ENCODE measurements at places on chromosomes 11 and 22.
A peak's percentile ranks its signal among the peaks of the same experiment; 100 is the strongest.

- no peak for DNase-seq
These were observed 37.6 kb downstream of the RIBC2 start for GRCh38 chr22:45450921-45451651.

GRCh38 chr22:17880020-17880419 lies 105.8 kb upstream of the BID start:
- no peak for DNase-seq

- DNase-seq: no peak
These were observed 2.1 kb upstream of the ANAPC15 start for GRCh38 chr11:72114570-72114969.

DNA sequence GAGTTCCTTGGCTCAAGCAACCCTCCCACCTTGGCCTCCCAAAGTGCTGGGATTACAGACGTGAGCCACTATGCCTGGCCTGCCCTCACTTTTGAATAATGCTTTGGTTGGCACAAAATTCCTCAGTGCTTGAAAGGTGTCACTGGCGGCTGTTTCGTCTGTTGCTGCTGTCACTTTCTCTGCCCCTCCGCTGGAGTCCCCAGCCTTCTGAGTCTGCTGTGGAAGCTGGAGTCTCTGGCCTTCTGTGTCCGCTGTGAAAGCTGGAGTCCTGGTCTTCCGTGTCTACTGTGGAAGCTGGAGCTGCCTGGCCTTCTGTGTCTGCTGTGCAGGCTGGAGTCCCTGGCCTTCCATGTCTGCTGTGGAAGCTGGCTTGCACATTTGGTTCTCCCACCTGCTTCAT lies 4.9 kb upstream of the KRTAP5-1 start:
- no peak for DNase-seq

GRCh38 chr11:107076832-107077231 lies 58.6 kb upstream of the GUCY1A2 start:
- DNase-seq: no peak

- DNase-seq: no peak
These were observed 9.2 kb downstream of the KCNC1 start for GRCh38 chr11:17743808-17744119.

DNA sequence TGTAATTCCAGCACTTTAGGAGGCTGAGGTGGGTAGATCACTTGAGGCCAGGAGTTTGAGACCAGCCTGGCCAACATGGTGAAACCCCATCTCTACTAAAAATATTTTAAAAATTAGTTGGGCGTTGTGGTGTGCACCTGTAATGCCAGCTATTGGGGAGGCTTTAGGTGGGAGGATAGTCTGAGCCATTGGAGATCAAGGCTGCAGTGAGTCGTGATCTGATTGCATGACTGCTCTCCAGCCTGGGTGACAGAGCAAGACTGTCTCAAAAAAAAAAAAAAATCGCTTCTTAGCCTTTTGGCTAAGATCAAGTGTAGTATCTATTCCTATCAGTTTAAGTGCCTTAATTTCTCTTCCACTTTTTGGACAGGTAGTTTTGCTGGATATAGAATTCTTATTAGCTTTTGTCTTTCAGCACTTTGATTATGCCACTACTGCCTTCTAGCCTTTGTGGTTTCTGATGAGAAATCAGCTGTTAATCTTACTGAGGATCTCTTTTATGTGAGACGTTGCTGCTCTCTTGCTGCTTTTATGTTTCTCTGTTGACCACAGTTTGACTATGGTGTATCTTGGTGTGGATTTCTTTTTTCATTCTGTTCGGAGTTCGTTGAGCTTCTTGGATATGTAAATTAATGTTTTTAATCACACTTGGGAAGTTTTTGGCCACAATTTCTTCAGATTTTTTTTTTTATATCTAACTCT lies 24.7 kb downstream of the CHEK1 start:
- no peak for DNase-seq

- no peak for DNase-seq
These were observed 11.2 kb upstream of the PAX6 start for GRCh38 chr11:31822175-31822926.

DNA sequence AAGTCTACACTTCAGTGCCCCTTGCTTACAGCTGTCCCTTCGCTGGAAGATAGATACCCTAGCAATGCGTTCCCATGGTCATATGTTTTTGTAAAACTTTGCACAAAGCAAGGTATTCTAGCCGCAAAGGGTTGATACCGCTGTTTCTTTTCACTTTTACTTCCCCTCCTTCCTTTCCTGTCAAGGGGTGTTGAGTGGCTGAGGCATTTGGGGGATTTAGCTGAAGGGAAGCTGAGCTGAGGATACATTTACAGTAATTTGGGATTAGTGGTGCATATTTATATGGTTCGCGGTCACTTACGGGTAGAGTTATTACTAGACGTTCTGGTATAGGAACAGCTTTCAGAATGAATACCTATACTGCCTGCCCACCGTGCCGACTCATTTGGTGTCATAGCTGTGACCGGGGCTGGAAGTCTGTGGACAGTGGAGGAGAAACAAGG lies 86.9 kb upstream of the WNT11 start:
- no peak for DNase-seq

DNA sequence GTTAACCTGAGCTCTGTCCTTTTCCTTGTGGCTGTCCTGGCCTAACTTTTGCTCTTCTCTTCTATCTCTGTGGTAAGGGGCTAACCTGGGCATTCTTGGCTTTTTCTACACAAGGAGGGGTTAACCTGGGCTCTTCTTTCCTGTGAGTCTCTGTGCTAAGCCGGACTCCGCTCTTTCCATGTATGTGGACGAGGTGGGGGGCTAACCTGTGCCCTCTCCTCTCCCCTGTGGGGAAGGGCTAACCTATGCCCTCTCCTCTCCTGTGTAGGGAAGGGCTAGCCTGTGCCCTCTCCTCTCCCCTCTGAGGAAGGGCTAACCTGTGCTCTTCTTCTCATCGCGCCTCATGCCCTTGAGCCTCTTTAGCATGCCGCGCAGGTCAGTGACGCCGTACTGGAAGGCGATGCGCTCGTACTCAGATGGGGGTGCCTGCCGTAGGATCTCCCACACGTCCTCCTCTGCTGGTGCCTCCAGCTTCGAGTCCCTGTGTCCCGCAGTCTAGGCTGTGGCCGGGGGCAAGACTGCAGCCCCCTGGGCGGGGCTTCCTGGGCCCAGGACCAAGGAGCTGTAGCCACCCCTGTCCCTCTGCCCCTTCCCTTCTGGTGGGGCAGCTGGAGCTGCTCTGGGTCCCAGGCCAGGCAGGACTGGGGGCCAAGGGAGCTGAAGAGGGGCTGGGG lies 6.5 kb downstream of the MYBPC3 start:
- no peak for DNase-seq

DNA sequence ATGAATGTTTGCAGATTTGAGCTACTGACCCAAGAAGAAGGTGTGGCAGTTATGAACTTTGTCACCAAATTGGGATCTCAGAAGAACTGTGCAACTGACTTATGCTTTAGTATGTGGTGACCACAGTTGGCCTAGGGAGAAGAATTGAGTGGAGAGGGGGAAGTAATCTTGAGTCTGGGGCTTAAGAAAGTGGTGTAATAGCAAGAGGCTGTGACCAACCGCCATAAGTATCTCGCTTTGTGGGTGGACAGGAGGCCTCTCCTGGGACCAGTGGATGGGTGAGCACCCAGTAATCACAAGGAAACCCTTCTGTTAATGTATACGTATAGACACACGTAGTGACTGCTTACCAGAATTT lies 12.7 kb upstream of the IL10RA start:
- DNase-seq: no peak

- no peak for DNase-seq
These were observed 21.3 kb downstream of the OR51F1 start for GRCh38 chr11:4748438-4748837.

GRCh38 chr11:121889186-121889585 lies 226.8 kb downstream of the BLID start:
- no peak for DNase-seq

- no peak for DNase-seq
These were observed 189.0 kb upstream of the BLID start for GRCh38 chr11:122304973-122305372.

DNA sequence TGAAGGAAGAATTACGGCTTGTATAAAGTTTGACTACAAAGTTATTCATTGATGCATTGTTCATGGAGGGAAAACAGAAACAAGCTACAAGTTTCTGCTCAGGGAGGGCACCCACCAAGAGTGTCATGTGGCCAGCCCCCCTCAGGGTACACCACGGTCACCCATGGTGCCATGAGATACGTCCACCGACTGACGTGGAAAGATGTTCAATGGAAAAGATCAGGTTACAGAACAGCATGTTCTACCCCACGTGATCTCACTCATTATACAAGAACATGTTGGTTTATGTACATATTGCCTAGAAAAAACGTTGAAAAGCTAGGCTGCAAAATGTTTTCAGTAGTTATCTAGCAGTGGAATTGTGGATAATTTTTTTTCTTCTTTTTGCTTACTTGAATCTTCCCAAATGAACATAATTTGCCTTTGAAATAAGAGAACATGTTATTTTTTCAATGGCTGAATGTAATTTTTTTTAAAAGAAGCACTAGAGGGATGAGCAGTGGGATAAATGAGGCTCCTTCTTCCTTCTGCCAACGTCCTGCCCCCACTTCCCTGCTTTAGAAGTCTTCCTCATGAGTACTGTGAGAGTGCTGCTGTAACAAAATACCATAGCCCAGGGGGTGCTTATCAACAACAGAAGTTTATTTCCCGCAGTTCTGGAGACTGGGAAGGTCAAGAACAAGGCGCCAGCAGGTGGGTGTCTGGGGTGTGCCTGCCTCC lies 22.5 kb downstream of the RCN1 start:
- DNase-seq: peak; percentile 48

GRCh38 chr11:8063324-8063723 lies 17.7 kb upstream of the TUB start:
- no peak for DNase-seq

DNA sequence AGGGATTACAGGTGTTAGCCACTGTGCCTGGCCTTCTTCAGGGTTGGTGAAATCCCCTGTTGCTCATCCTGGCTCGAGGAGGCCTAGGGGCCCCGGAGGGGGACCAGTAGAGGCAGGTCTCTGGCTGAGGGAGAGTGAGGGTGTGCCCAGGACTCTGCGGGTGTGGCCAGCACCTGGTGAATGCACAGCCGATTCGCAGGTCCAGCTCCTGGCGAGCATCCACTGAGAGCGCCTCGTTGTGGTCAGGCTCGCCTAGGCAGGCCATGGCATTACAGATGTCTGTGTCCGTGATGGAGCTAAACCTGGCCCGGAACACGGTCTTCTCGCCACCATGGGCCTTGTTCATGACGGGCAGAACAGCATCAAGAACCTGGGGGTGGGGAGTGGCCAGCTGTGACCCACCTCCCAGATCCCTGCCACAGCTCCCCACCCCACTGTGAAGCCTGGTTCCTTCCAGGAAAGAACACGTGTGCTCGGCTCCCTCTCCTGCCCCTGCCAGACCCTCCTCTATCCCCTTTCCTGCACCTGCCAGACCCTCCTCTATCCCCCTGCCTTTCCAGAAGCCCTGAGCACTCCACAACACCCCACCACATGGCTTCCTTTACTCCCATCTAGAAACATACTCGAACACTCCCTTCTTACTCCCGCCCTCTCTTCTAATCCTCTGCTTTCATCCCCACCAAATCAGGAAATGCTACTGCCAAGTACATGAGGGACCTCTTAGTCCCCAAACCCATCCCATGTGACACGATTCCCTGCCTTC lies 12.4 kb downstream of the TOP3B start:
- DNase-seq: no peak
